ENCODE measurements at places on chromosomes 16 and 17. TPM values are rescaled to one million over a fixed set of nuclear protein-coding genes. Genes with fewer than 3 reads are reported as not detected.

- no peaks in the 10 kb centered on the region for H3K27me3 ChIP-seq
- no peak for DNase-seq
- no peak overlapping the region for H3K4me3 ChIP-seq
- no peak overlapping the region for H3K27ac ChIP-seq
- H3K4me1 ChIP-seq = peaks cover 12% of the 10 kb centered on the region
- peaks cover 13% of the 10 kb centered on the region for H3K36me3 ChIP-seq
Measured at GRCh38 chr16:586047-586644, 3.7 kb upstream of the RAB40C start.

GRCh38 chr17:32222621-32223020 lies 43.0 kb upstream of the RHBDL3 start:
- H3K27ac ChIP-seq = no peak overlapping the region
- H3K4me3 ChIP-seq = no peak overlapping the region
- DNase-seq = no peak
- peaks cover 46% of the 10 kb centered on the region for H3K4me1 ChIP-seq
- H3K27me3 ChIP-seq = no peaks in the 10 kb centered on the region

CEP112 gene
- total RNA-seq = 2.8 TPM

- peaks cover 28% of the 10 kb centered on the region for H3K4me1 ChIP-seq
- peak; percentile 96 for DNase-seq
- H3K4me3 ChIP-seq = peak overlapping the region; percentile 70
- peak overlapping the region; percentile 78 for H3K27ac ChIP-seq
- no peaks in the 10 kb centered on the region for H3K36me3 ChIP-seq
Measured at GRCh38 chr16:31476303-31477219, 4.6 kb downstream of the TGFB1I1 start.

MT1A gene
- total RNA-seq = 0.74 TPM

DNA sequence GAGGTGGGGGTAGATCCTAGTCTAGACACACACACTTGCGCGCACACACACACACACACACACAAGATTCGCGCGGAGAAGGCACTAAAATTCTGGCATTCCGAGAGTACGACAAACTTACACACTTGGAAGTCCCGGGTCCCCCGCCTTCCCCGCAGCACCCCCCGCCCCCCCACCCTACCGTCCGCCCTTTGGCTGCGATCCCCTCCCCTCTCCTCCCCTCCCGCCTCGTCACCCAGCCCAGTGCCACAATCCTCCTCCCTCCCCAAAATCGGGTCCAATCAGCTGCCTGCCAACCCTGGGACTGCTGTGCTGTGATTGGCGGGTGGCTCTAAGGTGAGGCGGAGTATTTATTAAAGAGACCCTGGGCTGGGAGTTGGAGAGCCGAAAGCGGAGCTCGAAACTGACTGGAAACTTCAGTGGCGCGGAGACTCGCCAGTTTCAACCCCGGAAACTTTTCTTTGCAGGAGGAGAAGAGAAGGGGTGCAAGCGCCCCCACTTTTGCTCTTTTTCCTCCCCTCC lies at the start of gene SOX9:
SOX9 (plus strand) TSS at position 379 of the 522 bp plus-strand sequence. CDS start 372 bp downstream, outside the sequence.
- peaks cover 68% of the 10 kb centered on the region for H3K27me3 ChIP-seq
- DNase-seq = no peak
- H3K36me3 ChIP-seq = no peaks in the 10 kb centered on the region
- H3K4me1 ChIP-seq = peaks cover 14% of the 10 kb centered on the region
- H3K4me3 ChIP-seq = peak within 1 kb of the TSS; percentile 35

GRCh38 chr17:73644145-73645049 lies at the start of gene SDK2:
SDK2 (minus strand) TSS chr17:73644445; CDS start chr17:73644088, 357 bp downstream.
- H3K4me1 ChIP-seq = peaks cover 14% of the 10 kb centered on the region
- H3K27me3 ChIP-seq = peaks cover 12% of the 10 kb centered on the region
- H3K36me3 ChIP-seq = no peaks in the 10 kb centered on the region

HOXB1 gene
- total RNA-seq = not detected

Data from activated CD4-positive, alpha-beta T cell treated with anti-CD3 and anti-CD28 coated beads for 36 hours (primary cell).